ENCODE measurements at places on chromosomes 3 and 15.

DNA sequence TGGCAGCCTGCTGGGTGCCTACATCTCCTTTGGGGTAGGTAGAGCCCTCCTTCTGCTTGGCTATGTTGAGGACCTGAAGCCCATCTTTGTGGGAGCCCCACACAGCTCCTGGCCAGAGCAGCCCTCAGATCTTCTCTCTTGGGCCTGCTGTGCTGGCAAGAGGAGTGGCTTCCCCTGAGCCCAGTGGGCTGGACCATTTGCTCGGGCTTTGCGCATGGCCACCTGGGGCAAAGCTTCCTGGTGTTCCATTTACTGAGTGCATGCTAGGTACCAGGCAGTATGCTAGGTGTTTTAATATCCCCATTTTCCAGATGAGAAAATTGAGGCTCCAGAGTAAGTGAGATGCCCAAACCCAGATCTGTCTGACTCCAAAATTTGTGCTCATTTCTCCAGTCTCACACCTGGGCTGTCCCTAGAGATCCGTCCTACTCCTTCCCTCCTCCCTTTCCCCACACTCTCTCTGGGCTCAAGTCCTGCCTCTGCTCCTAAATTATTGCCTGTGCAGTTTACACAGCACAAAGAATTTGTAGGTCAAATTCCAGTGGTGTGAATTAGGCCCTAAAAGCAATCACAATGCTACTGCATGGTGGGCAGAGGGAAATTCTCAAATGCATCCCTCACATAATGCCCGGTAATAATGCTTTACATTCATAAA, 39.7 kb downstream of the SLC28A1 start:
- no peak for DNase-seq

DNA sequence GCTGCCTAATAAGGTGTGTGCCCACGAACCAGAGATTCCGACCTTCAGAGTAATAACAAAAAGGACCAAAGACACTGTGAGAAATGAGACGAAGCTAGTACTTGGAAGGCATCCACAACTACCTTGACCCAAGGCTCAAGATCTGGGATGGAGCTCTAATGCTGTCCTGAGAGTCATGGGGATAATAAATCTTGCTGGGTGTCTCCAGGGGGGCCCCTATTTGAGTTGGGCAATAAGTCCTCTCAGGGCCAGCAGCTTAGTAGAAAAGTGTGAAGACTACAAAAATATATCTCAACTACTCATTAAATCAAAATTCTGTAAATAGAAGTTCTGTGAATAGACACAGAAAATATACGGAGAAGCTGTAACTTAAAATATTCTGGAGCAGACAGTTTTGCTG, 2.9 kb upstream of the NDN start:
- DNase-seq = no peak

DNA sequence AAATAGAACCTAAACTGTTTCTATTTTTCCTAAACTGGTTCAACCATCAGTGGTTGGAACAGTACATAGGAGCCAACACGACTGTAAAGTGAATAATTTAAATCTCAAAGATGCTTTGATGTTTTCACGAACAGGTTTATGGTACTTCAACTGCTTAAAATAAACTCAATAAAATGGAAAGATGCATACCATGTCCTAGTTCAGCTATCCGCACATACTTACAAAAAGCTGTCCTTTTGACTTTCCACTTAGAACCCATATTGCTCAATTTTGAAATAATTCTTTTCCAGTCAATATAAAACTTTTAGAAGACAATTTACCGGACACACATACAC, 902 bp downstream of the CMTM6 start:
- DNase-seq = no peak

GRCh38 chr3:125050488-125051090, 5.2 kb downstream of the HEG1 start:
- DNase-seq = no peak

GRCh38 chr3:74626011-74626410, 11.6 kb upstream of the CNTN3 start:
- DNase-seq = no peak

All from ecto neural progenitor cell (in vitro differentiated cells).